ENCODE measurements at places on chromosomes 2 and 18.

GRCh38 chr2:96882230-96882629 is 12.3 kb upstream of the SEMA4C start:
- DNase-seq, result no peak

- no peak for DNase-seq
Measured at GRCh38 chr2:106129150-106129549, 65.0 kb downstream of the UXS1 start.

- peak; percentile 96 for DNase-seq
Measured at GRCh38 chr18:13221869-13222855, 3.6 kb downstream of the LDLRAD4 start.

GRCh38 chr18:13137670-13138419 is 80.7 kb upstream of the LDLRAD4 start:
- peak; percentile 94 for DNase-seq

DNA sequence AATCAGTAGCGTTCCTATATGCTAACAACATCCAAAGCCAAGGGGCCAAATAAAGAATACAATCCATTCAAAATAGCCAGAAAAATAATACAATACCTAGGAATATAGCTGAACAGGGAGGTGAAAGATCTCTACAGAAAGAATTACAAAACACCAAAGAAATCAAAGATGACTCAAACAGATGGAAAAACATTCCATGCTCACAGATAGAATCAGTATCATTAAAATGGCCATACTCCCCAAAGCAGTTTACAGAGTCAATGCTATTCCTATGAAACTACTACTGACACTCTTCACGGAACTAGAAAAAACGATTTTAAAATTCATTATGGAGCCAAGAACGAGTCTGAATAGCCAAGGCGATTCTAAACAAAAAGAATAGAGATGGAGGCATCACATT is 57.4 kb downstream of the CCBE1 start:
- DNase-seq, result no peak

DNA sequence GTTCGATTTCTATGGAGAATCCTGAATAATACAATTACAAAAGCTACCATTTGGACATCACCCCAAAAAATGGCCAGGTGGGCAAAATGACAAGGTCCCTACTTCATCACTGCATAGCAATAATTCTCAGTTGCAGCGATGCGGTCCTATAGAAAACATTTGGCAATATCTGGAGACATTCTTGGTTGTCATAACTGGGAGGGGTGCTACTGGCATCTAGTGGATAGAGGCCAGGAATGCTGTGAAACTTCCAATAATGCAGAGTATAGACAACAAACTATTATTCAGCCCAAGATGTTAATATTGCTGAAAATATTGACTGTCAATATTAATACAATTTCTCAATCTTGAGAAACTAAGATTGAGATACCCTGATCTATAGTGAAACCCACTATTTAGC is 637.8 kb upstream of the PKDCC start:
- DNase-seq, result no peak

DNA sequence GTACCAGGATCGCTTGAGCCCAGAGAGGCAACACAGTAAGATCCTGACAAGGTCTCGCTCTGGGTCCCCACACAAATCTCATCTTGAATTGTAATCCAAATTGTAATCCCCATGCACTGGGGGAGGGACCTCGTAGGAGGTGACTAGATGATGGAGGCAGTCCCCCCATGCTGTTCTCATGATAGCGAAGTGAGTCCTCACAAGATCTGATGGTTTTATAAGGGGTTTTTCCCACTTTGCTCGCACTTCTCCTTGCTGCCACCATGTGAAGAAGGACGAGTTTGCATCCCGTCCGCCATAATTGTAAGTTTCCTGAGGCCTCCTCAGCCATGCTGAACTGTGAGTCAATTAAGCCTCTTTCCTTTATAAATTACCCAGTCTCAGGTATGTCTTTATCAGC is 46.0 kb upstream of the SERTAD2 start:
- no peak for DNase-seq

Data from MV-4-11 (cell line).